AG09319 (cell line): ENCODE measurements at places on chromosomes 3 and 15.

DNA sequence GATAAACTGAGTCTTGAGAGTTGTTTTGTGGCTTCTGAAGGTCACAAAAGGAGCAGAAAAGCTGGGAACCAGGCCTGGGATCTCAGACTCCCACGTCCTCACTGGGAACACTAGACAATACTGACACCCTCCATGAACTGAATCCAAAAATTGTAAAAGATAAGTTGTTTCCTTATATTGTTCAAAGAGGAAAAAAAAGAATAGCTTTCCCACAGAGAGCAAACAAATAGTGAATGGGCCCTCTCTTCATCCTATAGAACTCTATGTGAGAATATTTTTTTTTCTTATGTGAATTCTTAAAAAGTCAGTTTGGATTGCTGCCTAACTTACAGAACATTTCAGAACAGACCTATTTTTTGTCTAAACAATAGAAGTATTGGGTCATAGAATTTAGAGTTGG is 203.5 kb downstream of the MECOM start:
- DNase-seq, result no peak

- no peak for DNase-seq
These were observed 169.2 kb upstream of the STRIT1 start for GRCh38 chr3:155462672-155463071.

DNA sequence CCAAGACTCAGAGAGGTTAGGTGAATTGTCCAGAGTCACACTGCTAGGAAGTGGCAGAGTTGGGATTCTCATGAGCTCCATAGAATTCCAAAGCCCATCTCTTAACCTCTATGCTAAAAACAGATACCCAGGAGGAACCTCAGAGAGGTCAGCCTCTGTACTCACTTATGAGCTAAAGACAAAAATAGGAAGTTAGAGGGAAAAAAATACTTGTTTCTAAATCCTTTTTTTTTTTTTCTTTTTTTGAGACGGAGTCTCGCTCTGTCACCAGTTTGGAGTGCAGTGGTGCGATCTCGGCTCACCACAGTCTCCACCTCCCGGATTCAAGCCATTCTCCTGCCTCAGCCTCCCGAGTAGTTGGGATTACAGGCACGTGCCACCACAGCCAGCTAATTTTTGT is 31.4 kb downstream of the FSD2 start:
- DNase-seq, result no peak

DNA sequence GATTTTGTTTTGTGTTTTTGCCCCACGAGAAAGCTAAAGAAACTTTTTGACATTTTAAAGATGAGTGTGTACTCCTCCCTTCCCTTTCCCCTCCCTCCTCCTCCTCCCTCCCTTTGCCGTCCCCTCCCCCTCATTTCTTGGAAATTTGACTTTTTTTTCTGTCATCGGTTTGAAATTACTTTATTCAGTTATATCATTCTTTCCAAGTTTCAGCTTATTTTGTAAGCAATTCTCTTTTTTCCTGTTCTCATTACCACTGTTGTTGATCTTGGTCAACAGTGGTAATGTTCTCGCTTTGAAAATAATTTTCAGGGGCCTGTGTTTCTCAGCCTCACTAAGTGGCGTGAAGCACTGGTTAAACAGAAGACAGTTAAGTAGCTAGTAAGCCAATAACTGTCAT is 178.4 kb downstream of the AKAP13 start:
- DNase-seq, result no peak

- no peak for DNase-seq
These were observed 108.2 kb downstream of the TP63 start for GRCh38 chr3:189739378-189739777.

GRCh38 chr15:85430406-85431204 is 50.2 kb downstream of the AKAP13 start:
- DNase-seq, result no peak
